Activated CD4-positive, alpha-beta T cell treated with anti-CD3 and anti-CD28 coated beads, Interleukin-2, amount 50 U/mL, for 16 hours (primary cell): ENCODE measurements at places on chromosomes 7 and 10.

DNA sequence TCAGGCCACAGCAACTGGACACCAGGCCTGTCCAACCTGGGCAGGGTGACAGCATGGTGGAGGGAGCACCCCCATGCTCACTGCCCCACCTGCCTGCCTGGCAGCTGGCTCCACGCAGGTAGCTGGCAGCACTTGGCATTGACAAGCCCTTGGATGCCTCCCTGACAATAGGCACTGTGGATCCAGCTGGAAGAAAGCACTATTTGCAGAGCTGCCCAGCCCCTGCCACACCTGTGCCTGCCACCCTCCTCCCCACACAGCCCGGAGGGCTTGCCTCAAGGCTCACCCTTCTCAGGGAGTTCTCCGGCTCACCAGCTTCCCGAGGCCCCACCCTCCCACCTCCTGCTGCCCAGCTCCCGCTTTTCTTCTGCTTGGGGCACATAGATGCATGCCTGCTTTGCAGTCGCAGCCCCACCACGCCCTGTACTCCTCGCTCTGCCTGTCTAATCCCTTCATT lies 160.1 kb downstream of the NEURL1 start:
- no peak for DNase-seq

- DNase-seq, result no peak
Measured at GRCh38 chr10:63021225-63021624, 111.9 kb upstream of the NRBF2 start.

GRCh38 chr7:83837683-83838082 lies 188.7 kb upstream of the SEMA3E start:
- no peak for DNase-seq

DNA sequence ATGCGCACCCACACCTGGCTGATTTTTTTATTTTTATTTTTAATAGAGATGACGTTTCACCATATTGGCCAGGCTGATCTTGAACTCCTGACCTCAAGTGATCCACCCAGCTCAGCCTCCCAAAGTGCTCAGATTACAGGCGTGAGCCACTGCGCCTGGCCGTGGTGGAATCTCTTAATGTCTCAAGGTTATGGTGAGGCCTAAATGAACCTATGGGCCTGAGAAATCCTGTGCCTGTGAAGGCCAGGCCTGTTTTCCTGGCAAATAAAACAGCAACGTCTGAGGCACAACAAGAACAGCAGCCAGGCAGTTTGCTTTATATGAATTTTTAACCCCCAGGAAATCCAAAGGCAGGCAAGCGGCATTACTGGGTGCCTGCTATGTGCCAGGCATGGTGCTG lies 297.5 kb upstream of the ZMIZ1 start:
- no peak for DNase-seq

- no peak for DNase-seq
Measured at GRCh38 chr10:130786365-130786966, 525.1 kb downstream of the TCERG1L start.

DNA sequence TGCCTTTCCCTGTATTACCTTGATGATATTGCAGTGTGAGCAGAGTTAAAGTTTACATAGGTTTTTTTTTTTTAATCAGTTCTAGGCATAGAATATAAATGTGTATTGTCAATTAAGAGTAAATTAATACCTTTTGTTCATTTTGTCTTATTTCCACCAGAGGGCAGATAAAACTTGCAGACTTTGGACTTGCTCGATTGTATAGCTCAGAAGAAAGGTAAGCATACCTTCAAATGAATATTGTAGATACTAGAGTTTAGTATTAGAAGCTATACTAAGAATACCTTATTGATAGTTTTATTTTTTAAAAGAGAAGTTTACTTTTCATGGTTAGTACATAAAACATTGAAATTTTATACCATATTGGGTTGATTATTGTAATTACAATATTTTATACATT lies 86.8 kb downstream of the MPLKIP start:
- DNase-seq, result no peak

DNA sequence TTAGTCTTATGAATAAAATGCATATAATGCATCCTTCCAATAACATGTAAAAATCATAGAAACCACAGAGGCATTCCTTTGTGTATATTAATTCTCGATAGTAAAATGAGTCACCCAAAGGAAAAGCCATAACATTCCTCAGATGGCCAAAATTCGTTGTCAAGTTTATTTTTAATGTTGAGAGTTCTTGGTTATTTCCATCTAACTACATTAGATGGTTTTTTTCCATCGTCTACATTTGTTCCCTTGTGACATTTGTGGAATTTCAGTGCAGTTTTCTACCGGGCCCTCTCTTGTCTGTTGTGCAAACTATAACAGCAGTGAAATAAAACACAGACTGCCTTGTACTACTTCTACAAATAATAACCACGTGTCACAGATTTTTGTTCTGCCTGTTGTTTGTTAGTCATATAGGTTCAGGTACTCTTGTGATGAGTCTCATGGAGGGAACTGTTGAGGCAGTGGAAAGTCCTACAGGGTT lies 54.7 kb upstream of the CCAR1 start:
- DNase-seq, result peak; percentile 26

GRCh38 chr10:104262055-104262454 lies 6.9 kb upstream of the GSTO2 start:
- no peak for DNase-seq

- no peak for DNase-seq
Measured at GRCh38 chr10:120719333-120719732, 131.8 kb upstream of the WDR11 start.

DNA sequence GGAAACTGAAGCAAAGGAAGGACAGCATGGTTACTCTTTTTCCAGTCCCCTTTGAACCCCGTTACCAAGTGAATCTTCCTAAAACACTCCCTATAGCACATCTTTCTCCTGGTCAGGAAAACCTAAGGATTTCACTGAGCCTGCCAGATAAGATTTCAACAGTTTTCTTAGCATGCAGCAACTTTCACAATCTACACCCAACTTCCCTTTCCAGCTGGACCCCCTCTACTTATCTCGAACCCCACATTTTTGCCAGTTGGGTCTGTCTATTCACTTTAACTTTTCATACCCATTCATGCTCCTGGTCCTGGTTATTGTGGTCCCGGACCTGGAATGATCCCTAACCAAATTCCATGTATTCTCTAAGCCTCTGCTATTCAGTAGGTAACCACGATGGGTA lies 14.9 kb upstream of the CPVL start:
- DNase-seq, result no peak

- DNase-seq, result no peak
Measured at GRCh38 chr10:113746217-113746957, 5.1 kb upstream of the PLEKHS1 start.

- DNase-seq, result no peak
Measured at GRCh38 chr10:15181576-15182156, 13.2 kb upstream of the NMT2 start.

GRCh38 chr7:39017369-39017915 lies 39.7 kb downstream of the POU6F2 start:
- DNase-seq, result no peak

- DNase-seq, result no peak
Measured at GRCh38 chr7:1647961-1648672, 22.0 kb upstream of the ELFN1 start.

- DNase-seq, result no peak
Measured at GRCh38 chr7:12357508-12357907, 46.2 kb downstream of the VWDE start.
